M059J (cell line): ENCODE measurements at places on chromosomes 13 and 19.
A peak's percentile ranks its signal among the peaks of the same experiment; 100 is the strongest.

- DNase-seq = peak; percentile 63
Measured at GRCh38 chr13:79525064-79525857, 44.3 kb downstream of the NDFIP2 start.

DNA sequence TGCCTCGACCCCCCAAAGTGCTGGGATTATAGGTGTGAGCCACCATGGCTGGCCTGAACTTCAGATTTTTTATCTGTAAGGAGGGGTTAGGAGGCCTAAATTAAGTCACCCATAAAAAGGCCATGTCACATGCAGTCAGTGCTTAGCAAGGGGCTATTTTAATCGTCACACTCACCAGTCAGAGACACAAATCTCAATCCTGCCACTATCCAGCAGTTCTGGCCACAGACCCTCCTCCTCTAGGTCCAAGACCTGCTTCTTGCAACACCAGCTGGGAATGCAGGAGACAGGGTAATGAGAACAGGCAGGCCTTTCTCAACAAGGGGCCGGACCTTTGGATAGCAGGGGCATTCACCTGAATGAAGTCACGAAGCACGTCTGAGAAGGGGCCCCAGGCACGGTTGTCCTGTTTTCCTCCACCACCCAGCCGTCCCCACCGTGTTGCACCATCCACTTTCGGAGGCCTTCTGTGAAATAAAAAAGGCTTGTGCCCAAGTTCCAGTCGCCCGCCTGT, 1.4 kb downstream of the FBXO27 start:
- DNase-seq = peak; percentile 18

DNA sequence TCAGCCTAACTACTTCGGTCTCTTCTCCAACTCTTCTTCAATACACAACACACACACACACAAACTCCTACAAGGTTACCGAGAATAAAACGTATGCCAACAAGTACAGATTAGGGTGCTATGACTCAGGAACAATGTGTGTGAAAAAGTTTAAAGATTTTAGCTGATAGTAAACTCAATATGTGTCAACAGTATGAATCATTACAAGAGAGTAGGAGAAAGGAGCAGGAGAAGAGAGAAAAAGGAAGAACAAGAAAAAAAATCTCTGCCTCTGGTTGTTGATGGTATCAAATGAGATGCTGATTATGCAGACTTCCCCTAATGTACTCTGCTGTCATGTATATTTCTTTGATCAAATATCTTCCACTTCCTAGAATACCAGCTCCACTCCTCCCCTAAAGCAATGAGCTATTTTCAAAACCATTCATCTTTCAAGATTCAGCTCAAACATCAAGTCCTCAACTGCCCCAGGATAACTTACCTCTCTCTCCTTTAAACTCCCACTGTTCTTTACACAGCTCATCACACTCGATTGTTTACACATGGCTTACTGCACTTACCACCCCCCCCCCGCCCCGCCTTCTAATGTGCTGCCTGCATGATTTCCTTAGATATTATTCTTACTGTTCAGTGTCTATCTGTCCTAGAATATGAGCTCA, 95.6 kb downstream of the FAM216B start:
- peak; percentile 75 for DNase-seq

- DNase-seq = peak; percentile 63
Measured at GRCh38 chr19:12996406-12997094, 1.3 kb downstream of the NFIX start.

DNA sequence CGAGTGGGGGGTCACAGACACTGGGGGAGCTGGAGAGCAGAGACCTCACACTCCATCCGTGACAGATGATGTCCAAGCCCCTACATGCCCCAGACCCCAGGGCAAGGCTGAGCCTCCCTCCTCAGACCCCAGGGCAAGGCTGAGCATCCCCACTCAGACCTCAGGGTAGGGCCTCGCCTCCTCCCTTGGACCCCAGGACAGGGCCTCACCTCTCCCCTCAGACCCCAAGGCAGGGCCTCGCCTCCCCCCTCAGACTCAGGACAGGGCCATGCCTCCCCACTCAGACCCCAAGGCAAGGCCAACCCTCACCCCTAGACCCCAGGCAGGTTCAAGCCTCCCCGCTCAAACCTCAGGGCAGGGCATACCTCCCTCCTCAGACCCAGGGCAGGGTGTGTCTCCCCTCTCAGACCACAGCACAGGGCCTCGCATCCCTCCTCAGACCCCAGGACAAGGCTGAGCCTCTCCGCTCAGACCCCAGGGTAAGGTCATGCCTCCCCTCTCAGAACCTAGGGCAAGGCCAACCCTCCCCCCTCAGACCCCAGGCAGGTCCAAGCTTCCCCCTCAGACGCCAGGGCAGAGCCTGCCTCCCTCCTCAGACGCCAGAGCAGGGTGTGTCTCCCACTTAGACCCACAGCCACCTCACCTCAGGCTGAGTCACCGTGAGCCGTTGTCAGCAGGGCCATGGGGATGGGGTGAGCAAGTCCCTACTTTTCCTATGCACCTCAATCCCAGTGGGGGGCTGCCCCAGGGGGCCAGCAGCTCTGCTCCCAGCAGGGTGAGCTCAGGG, 1.7 kb upstream of the S1PR4 start:
- peak; percentile 88 for DNase-seq

- peak; percentile 47 for DNase-seq
Measured at GRCh38 chr19:45467115-45467455, 711 bp upstream of the FOSB start.

DNA sequence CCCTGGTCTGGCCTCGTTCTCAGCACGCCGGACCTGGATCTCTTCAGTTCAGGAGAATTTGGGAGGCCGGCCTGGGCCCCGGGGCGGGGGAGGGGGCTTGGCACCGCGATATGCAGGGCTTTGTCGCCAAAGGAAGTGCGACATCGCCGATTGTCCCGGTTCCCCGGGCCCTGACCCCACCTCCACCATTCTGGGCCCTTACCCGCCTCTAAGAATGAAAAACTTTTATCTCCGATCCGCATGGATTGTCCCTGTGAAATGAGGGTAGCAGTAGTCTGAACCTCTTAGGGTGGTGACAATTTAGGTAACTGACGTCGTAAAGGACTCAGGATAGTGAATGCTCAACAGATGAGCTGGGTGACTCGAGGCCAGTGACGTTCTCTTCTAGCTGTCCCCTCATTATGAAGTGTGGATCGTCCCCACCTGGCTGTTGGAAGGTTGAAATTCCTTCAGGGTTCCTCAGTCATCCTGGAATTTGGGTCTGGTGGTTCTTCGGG, 650 bp downstream of the DDA1 start:
- DNase-seq = no peak

DNA sequence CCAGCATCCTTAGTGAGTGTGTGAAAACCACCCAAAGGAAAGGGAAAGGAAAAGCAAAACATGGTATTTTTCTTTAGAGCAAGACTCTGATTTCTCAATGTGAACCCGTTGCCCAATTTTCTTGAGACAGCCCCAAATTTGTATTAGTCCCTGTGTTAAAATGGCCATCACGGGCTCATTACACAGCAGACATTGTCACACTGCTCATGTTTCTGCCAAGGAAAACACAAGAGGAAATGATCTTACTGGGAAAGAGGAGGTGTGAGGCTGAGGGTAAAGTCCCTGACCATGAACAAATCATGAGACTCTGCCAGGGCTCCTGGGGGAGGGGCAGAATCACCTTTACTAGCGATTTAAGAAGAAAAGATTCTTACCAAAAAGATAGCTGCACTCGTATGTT, 54.4 kb downstream of the FAM124A start:
- no peak for DNase-seq

- DNase-seq = peak; percentile 98
Measured at GRCh38 chr19:9309139-9309973, at the start of gene ZNF699. ZNF699 (minus strand) TSS chr19:9309838; CDS start chr19:9305119, 4,719 bp downstream.

DNA sequence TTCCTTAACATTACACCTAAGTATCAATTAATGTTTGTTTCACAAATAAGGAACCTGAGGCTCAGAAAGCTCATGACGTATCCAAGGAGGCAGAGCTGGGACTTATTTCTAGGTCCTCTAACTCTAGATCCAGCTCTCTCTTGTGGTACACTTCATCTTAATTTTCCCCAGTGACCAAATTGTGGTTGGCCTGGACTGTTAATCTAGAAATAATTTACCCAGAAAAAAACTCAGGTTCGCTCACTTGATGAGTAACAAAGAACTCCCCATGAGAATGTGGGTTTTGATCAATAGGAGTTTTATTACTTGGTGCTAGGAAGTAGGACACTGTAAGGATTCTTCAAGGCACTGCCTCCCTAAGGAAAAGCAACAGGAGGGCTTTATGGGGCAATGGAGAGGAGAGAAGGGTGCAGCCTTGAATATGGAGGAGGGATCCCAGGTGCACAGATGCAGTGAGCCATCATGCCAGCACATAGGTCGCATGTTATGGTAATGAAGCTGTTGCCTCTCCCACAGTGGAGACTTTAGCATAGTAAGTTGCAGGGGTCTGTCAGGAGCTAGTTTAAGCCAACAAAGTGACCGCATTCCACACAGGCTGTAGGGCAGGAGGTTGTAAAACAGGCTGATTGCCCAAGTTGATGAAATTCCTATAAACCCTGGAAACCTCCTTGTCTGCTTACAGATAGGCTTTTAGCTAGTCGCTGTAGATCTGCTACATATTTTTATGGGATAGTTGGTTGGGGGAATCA, 14.7 kb downstream of the RAP2A start:
- no peak for DNase-seq

GRCh38 chr13:29520671-29521070, 74.8 kb downstream of the SLC7A1 start:
- peak; percentile 76 for DNase-seq

DNA sequence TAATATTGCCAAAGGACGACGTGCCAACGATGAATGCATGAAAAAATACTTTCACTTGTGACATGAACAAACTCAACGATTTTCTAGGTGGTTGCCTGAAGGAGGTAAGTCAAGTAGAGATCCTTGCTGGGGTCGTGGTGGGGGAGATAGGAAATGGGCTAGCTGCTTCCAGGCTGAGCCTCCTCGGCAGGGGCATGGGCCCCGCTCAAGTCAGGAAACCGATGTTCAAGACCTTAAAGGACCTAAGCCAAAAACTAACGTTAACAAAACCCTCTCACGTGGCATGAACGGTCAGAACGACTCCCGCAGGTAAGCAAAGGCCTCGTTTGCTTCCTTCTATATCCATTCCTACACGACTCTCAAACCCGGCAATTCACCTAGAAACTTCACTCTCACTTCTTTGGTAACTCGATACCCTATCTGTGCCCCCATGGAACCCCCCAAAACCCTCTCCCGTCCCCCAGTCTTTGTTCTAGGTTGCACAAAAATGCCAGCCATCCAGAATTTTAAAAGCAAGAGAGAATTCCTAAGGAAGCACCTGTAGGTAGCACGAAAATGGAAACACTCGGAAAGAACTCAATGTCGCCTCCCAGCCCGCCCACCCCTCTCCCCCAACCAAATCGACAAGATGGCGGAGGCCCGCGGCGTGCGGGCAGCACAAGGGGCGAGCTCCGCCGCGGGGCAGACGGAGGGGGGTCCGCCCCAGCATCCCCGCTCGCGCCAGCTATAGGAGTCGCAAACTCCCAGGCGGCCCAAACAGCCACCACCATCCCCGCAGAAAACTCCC, 13.6 kb downstream of the ACP4 start:
- no peak for DNase-seq

DNA sequence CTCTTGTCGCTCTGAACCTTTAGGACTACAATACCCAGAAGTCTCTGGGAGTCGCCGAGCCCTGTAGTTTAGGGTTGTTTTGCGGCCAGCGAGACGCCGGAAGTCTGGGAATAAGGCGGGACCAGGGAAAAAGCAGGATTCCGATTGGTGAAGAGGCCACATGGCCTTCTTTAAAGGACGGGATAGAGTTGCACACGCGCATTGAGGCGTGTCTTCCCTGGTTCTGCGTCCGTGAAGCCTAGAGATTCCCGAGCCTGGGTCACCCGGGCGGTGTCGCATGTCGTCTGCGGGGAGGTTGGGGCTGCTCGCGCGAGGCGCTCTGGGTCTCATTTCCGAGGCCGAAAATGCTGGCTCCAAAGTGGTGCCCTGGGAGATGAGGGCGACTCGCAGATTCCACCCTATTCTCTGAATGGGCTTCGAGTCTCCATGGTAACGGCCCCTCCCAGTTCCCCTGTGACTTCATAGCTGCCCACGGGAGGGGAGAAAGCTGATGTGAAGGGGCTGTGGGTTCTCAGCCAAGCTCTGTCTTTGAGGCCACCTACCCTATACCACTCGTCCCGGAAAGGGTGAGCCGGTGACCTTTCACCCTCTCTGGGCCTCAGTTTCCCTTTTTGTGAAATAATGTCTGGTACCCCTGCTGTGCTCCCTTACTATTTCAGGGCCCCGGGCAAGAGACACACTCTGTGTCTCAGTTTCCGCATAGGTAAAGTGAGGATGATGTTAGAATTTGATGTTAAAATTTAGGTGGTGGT, 614 bp upstream of the ZSCAN5A start:
- peak; percentile 98 for DNase-seq

DNA sequence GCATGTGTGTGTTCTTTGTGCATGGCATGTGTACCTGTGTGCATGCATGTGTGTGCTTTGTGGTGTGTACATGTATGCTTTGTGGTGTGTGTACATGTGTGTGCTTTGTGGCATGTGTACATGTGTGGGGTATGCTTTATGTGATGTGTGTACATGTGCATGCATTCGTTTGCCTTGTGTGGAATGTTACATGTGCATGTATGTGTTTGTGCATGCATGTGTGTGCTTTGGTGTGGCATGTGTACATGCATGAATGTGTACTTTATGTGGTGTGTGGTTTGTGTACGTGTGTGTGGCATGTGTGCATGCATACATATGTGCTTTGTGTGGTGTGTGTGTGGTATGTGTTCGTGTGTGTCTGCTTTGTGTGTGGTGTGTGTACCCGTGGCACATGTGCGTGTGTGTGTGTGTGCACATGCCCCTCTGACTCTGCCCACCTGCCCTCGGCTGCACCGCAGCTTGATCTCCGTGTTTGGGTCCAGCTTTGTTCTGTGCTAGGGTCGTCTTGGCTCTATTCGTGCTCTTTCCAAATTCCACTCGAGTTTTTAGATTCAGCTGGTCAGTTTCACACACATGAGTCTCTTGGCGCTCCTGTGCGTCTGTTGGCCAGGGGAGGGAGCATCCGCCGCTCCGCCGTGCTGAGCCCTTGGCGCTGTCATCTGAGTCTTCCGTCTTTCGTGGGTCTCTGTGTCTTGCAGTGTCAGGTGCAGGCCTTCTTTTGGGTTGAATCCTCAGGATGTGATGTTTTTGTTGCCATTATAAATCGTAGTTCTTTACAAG, 46.5 kb upstream of the TFDP1 start:
- no peak for DNase-seq

DNA sequence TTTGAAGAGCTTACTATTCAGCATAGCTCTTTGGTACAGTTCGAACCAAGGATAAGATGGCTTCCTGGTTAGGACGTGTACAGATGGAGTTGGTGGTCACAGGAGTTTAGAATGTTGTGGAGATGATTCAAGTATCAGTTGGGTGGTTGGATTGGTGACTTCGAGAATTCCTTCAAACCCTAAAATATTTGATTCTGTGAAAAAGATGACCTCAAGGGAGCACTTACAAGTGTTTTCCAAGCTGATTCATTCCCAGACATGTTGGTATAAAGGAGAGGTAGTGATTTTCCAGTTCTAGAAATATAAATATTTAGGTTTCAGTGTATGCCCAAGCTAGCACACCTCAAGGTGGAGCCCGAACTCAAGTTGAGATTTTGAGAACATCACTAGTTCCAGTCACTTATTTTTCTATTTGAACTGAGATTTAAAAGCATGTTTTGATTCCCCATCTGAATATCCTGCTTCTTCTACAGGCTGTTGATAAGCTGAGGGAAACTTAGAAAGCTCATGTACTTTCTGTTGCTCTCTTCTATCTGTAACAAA, 306.1 kb downstream of the DCT start:
- DNase-seq = peak; percentile 12
